ENCODE measurements at places on chromosomes 6 and 20.

DNA sequence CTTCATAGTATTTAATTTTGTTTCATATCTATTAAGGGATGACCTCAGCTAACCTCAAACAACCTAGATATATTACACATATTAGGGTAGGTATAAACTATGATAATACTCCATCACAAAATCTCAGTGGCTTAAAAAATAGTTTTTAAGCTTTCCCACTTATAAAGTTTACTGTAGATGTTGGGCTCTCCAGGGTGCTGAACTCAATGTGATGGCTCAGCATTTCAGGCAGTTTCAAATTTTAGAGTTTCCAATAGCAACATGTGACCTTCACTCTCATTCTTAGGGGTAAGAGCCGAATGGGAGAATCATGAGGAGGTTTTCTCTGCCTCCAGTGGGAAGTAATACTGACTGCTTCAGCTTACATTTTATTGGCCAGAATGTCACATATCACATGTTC is 357.3 kb downstream of the MEI4 start:
- DNase-seq: no peak

GRCh38 chr20:19823216-19823615 is 65.2 kb downstream of the RIN2 start:
- DNase-seq: no peak

DNA sequence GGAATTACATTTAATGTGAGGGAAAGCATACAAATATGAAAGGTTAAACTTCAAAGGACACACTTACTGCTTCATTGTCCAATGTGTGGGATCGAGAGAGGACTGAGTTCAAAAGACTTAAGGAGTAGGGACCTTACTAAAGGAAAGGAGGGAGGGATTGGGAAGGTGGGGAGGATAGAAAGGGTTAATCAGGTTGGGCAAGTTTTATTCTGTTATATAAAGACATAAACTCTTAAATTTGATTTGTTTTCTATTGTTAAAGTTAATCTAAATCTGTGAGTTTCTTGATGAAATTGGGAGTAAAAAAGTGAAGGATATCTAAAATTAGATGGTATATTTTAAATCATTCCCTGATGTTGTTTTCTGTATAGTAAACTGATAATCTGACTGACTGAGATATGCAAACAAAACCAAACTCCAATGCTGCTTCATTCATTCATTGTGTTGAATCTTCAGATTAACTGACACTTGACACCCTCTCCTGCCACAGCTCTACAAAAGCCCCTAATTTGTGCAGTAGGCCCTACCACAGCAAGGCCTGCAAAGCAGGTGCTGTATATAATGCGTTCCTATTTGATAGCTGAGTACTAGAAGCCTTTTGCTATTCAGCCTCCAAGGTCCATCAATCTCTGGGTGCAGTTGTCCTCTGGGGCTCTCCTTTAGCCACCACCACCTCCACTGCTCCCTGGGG is 1.3 kb upstream of the UBE2J1 start:
- no peak for DNase-seq

- no peak for DNase-seq
Measured at GRCh38 chr6:15770347-15771143, 107.7 kb upstream of the DTNBP1 start.

DNA sequence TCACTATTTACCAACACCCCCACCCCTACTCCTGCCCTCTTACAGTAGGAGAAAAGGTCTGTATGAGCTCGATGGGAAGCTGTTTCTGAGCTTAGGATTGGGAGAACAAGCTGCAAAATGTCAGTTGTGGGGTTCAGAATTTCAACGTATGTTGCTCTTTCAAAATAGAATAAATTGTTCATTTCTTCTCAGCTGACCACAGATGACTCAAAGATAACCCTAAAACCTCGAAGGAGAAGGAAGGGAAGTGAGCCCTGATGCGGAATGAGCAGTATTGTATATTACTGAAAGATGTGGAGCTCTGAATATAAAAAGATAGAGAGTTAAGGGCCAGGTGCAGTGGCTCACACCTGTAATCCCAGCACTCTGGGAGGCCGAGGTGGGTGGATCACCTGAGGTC is 35.9 kb upstream of the MYLIP start:
- no peak for DNase-seq

- no peak for DNase-seq
Measured at GRCh38 chr6:39059496-39060310, 11.1 kb downstream of the GLP1R start.

Measured in stimulated activated CD8-positive, alpha-beta memory T cell treated with anti-CD3 and anti-CD28 coated beads, Interleukin-4, amount 100 ng/mL, for 1 hour (primary cell).